ENCODE measurements at places on chromosomes 7 and 10. TPM values are rescaled to one million over a fixed set of nuclear protein-coding genes. Genes with fewer than 3 reads are reported as not detected.

DNA sequence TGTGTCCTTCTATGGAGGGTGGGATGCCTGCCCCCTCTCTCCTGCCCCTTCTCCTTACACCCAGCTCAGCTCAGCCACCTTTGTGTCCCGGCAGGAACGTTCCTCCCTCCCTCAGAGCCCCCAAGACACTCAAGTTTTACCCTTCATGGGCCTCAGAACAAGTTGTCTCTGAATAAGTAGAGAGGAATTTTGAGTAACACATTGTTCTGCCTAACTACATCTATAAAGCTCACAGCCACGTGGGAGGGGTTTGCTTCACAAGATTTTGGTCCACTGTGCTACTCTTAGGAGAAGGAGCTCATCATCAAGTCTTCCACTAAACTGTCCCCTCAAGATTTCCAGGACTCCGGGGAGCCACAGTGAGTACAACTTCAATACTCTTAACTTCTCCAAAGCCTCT, 51.6 kb upstream of the ZNF32 start:
- no peak for DNase-seq

DNA sequence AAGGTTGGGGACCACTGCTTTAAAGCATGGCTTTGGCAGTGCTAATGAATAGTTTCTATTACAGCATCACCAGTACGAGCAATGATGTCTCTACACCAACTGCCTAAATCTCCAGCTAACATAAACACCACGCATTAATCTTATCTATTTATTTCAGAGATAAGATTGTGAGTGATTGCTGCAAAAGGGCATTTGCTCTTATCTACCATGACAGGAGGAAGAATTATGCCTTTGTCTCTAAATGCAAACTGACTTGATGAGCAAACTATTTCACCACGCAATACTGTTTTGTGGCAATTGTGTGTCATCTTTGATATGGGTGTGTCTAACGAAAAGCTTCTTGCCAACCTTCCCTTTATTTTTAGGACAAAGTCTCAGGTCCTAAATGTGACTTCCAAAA, 684.9 kb downstream of the SORCS1 start:
- no peak for DNase-seq

Gene TMEM26
- not detected for total RNA-seq

DNA sequence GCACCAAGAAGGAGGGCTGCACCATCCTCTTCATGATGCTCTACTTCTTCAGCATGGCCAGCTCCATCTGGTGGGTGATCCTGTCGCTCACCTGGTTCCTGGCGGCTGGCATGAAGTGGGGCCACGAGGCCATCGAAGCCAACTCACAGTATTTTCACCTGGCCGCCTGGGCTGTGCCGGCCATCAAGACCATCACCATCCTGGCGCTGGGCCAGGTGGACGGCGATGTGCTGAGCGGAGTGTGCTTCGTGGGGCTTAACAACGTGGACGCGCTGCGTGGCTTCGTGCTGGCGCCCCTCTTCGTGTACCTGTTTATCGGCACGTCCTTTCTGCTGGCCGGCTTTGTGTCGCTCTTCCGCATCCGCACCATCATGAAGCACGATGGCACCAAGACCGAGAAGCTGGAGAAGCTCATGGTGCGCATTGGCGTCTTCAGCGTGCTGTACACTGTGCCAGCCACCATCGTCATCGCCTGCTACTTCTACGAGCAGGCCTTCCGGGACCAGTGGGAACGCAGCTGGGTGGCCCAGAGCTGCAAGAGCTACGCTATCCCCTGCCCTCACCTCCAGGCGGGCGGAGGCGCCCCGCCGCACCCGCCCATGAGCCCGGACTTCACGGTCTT, 1.9 kb downstream of the FZD1 start:
- peak; percentile 50 for DNase-seq

DNA sequence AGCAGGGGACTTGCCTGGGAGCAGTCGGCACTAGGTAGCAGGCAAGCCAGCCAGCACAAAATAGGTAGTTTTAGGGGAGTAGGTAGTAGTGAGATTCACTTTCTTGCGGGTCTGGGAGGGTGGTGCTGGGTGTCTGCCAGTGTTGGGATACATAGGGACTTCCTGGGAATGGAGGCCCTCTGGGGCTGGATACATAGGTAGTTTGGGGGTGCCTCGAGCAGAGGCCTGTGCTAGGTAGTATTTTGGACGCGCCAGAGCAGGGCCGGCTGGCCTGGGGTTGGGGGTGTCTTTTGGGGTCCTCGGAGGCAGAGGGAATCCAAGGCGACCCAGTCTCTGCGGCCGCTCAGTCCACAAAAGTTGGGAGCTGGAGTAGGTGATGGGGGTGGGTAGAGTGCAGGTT, 2.0 kb upstream of the HOXA3 start:
- no peak for DNase-seq

DNA sequence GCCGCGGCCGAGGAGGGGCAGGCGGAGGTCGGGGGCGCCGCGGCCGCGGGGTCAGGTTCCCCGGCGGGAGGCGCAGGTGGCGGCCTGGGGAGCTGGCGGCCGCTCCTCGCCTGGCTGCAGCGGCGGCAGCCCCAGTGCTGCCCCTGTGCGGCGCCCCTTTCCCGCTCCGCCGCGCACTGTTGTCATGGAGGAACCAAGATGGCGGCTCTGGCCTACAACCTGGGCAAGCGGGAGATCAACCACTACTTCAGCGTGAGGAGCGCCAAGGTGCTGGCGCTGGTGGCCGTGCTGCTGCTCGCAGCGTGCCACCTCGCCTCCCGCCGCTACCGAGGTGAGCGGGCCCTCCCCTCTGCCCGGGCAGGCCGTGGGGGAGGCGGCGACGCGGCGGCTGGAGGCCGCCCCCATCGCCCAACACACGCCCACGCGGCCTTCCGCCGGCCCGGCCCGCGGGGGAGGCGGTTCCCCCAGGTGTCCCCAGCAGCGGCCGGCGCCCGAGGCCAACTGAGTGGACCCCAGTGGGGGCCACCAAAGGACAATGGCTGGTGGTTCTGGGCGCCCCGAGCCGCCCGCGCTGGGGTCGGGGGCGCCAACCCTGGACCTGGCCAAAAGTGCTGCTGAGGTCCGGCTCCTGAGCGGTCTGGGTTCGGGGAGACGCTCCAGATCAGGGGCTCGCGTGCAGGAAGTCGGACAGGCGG, 425 bp downstream of the CASD1 start:
- peak; percentile 91 for DNase-seq

Gene NPC1L1
- not detected for total RNA-seq

DNA sequence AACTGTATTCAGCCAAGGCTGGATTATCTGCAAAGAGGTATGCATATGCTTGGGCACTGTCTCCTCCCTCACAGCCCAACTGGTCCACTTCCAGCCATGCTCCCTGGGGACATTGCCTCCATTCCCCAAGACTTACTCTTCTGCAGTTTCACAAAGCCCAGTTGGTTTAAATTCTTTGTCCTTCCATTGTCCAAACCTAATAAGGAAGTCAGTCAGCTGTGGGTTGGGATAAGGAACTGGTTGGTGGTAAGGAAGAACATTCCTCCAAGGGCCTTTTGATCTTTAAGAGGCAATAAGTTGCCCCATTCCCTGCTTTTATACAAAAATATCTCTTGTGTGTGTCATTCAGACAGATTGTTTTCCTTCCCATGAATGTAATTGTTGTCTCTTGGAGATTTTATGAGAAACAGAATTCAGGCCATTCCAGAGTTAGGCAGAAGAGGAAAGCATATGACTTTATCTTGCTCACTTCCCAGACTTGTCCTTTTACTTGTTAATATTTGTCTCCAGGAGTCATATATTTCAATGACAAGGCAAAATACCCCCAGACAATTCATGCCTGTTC, 673.7 kb downstream of the SUGCT start:
- DNase-seq = no peak

DNA sequence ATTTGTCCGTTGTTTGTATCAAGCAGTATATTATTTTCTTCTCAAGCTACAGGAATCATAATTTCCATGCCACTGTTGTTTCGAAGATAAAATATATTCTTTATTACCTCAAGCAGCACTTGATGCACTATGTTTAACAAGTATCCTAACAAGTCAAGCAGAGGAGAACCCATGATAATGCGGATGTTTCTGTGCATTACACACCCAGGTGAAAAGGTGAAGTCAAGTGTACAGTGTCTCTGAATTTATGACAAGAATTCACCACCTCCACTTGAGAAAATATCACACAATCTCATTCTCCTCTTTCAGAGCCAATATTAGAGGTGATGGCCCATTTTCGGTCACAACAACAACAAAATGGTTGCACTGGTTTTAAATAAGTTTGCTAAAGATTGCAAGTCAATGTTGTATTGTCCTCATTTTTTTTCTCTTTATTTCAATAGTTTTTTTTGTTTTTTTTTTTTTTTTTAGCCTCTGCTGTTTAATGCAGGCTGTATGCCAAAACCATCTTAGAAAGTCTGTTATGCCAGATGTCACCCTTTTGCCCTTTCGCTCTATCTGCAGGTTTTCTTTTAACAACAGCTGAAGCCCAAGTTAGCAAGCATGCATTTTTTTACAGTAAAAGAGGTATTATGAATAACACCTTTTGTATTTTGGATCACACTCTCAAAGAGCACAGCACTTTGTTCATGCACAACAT, 568.7 kb upstream of the LRRN3 start:
- no peak for DNase-seq

- no peak for DNase-seq
Measured at GRCh38 chr10:28318626-28319025, 15.8 kb upstream of the MPP7 start.

DNA sequence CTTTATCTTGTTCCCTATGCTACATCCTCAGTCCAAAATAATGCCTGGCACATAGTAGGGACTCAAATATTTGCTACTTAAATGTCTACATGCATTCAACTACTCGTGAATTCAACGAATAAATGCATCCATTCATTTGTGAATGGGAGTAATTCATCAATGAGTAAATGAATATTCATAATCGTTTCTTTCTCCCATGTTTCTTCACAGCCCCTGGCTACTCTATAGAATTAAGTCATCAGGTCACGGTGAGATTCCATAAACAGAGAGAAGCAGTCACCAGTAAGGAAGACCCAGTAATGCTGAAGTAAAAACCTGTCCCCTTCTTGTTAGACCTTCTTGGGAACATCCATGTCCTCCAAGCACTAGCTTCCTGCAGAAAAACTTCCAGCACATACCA, 48.4 kb downstream of the ATE1 start:
- DNase-seq = no peak

GRCh38 chr10:80537736-80538480, at the start of gene SH2D4B:
Gene SH2D4B (plus strand): TSS chr10:80537902. CDS start chr10:80538332, 430 bp downstream.
- peak; percentile 27 for DNase-seq

Gene BUD31
- total RNA-seq = 98.2 TPM

DNA sequence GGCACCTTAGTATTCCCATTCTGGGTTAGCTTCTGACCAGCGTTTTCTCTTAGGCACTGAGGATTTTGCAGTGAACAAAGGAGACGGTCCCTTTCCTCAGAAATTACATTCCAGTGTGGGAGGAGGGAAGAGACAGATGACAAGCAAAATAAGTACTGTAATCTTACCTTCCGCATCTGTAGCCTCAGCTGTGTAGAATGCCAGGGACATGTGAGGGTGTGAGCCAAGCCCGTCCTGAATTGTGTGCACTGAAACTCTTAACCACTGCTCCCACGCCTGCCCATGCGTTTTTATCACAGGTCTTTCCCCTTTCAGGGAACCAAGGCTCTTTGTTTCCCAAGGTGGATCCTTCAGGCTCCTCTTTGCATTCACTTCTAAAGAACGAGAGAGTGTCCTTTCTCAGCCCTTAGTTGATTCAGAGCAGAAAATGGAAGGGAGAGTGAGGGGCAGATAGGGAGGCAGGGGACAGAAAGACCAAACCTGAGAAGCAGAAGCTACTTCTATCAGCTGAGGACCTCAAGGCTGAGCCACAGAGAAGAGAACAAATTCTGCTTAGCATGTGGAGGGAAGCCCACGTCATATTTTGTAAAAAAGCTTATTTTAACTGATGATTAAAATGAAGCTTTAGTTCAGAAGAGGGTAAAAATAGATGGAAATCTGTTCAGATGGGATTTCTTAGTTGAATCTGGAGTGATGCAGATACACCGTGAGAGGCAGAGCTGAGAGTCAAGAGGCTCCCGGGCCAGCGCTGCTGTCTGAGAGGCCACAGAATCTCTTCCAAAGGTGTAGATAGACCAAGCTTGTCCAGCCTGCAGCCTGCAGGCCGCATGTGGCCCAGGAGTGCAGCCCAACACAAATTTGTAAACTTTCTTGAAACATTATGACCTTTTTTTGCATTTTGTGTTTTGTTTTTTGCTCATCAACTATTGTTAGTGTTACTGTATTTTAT, 122.5 kb downstream of the CCNY start:
- DNase-seq = no peak

DNA sequence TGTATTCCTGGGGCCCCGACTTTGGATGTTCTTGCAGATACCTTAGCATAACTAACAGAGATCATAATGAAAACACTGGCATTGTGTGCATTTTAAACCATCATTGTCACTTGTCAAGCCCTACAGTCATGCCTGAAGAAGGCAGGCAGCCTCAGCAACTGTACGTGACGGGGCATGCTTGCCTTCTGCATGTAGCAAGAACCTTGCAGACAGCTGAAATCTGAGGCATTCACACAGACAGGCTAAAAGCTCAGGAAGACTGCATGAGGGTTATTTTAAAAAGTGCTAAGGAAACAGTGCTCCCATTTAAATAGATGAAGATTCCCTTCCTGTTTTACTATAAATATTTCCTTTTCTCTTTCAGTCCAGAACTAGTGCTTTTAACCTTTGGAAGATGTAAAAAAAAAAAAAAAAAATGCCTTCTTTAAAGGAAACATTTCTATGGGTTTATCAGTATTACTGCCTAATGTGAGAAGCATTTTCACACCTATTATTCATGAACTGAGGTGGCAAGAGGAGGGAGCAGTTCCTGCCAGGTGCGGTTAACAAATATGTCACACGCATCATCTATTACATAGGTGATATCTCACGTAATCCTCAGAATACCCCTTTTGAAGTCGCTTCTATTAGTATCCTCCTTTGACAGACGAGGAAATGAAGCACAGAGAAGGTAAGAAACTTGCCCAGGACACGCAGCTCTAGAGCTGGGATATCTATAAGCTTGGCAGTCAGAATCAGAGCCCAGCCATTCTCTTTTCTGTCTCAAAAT, 88.1 kb downstream of the PRKCQ start:
- DNase-seq = no peak

GRCh38 chr10:91345716-91346115, 64.4 kb upstream of the HECTD2 start:
- DNase-seq = no peak

GRCh38 chr7:116616555-116617059, 55.4 kb upstream of the MET start:
- DNase-seq = no peak

GRCh38 chr7:117296066-117296465, 26.8 kb downstream of the WNT2 start:
- DNase-seq = peak; percentile 24

Gene ADAM22
- total RNA-seq = 10.7 TPM

GRCh38 chr7:114722562-114722961, 199.3 kb upstream of the MDFIC start:
- no peak for DNase-seq

Gene CDHR1
- 2.7 TPM for total RNA-seq

Gene EPHA1
- 6.0 TPM for total RNA-seq

Gene GRID2IP
- not detected for total RNA-seq

- peak; percentile 17 for DNase-seq
Measured at GRCh38 chr10:86872757-86873156, 84.7 kb downstream of the MMRN2 start.

Measured in neural progenitor cell (in vitro differentiated cells).